ENCODE measurements at places on chromosomes 13 and 19. TPM values are rescaled to one million over a fixed set of nuclear protein-coding genes. Genes with fewer than 3 reads are reported as not detected.

SERP2 gene
- not detected for total RNA-seq

SIGLEC7 gene
- total RNA-seq, result 3.1 TPM

SHKBP1 gene
- total RNA-seq, result 6.3 TPM

DNA sequence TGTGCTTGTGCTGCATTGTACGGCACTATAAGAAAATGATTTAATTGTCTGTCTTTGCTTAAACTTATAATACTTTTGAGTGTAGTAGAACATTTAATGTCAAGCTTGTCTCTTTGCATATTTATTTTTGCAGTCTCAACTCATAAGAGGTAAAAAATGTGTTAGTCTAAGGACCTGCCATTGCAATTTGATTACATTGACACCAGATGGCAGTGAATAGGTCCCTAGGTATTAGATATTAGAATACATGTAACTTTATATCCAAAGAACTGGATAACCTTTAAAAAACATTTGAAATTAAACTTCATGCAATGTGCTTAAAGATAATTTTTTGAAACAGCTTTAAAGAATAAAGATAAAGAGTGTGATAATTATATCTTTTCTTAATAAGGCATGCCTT is 1421.3 kb downstream of the OLFM4 start:
- no peak for DNase-seq

DNA sequence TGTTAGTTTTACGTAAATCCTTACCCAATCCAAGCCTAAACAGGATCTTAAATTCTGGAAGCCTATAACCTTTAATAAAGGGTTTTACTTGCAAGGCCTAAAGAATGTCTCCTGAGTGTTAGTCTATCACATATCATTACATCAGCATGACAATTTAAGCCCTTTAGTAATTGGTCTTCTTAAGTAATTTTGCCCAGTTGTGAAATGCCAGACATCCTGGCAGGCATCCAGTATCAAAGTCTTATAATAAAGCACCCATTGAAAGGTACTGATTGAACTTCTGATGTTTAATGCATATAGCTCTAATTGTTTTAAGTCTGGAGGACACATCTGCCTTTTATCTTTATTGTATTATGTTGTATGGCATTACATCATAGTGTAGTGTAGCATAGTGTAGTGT is 1078.9 kb downstream of the SLITRK1 start:
- no peak for DNase-seq

DNA sequence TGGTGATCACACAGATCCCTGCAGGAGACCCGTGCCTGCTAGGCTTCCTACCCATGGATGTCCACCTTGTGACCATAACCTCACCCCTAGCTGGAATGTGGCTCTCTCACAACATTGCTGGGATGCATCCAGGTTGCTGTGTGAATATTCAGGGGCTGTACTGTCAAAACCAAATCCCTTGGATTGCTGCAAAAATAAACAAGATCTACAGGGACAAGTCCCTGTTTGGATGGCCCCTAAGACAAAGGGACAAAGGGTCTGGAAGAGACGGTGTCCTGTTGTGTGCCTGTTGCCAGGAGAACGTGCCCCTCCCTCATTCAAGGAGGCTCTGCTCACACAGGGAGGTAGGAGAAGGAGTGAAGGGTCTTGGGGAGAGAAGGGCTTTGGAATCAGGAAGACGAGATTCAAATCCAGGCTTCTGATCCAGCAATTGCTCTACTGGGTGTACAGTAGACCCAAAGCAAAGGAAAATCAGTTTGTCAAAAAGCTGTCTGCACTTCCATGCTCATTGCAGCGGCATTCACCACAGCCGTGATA is 89.2 kb upstream of the WASF3 start:
- DNase-seq, result no peak

DNA sequence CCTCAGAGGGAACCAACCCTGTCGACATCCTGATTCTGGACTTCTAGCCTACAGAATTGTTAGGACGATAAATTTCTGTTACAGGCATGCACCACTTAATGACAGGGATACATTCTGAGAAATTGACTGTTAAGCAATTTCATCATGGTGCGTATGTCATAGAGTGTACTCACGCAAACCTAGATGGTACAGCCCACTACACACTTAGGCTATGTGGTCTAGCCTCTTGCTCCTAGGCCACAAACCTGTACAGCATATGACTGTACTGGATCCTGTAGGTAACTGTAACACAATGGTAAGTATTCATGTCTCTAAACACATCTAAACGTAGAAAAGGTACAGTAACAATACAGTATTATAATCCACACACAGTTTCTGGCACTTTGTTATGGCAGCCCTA is 13.3 kb downstream of the USP12 start:
- DNase-seq, result no peak

- DNase-seq, result no peak
Observed at GRCh38 chr13:63201493-63201892, 1785.8 kb upstream of the PCDH20 start.

DNA sequence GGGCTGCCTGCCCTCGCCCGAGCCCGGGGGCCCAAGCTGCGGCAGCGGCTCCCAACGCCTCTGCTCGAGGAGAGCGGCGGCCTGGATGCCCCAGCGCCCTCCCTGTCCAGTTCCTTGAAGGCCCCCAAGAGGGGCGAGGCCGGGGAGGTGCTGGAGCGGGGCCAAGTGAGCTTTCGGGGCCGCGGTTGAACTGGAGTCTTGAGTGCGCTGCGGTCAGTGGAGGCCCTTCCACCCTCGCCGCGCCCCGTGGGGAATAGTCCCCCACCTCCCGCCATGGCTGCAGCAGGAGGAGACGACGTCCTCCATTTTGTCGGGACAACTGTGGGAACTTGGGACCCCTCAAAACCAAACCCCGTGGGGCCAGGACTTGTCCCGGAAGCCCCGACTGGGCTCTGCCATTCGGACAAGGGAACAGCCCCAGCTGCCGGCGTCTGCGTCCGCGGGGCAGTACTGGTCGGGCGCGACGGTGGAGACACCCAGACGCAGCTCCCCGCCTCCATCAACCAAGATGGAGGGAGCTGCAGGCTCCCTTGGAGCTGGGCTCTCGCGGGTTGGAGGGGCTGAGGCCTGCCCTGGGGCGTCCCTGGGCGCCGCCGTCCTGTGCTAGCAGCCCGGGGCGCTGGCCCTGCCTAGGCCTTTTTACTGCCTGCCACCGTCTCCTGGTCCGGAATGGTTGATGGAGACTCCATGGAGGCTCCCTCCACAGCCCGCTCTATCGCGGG is 736 bp upstream of the ZMYM5 start:
- peak; percentile 93 for DNase-seq

GRCh38 chr13:40366119-40366518 is 300.3 kb downstream of the FOXO1 start:
- no peak for DNase-seq

DNA sequence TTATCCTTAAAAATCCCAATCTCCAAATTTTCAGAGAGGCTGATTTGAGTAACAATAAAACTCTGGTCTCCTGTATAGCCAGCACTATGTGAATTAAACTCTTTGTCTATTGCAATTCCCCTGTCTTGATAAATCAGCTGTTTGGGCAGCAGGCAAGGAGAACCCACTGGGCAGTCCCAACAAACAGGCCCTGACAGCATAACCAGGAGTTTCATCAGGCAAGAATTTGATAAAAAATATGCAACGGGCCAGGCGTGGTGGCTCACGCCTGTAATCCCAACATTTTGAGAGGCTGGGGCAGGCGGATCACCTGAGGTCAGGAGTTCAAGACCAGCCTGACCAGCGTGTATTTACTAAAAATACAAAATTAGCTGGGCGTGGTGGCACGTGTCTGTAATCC is 42.1 kb downstream of the STK24 start:
- no peak for DNase-seq

GRCh38 chr13:107881362-107881761 is 334.0 kb downstream of the LIG4 start:
- no peak for DNase-seq

DNA sequence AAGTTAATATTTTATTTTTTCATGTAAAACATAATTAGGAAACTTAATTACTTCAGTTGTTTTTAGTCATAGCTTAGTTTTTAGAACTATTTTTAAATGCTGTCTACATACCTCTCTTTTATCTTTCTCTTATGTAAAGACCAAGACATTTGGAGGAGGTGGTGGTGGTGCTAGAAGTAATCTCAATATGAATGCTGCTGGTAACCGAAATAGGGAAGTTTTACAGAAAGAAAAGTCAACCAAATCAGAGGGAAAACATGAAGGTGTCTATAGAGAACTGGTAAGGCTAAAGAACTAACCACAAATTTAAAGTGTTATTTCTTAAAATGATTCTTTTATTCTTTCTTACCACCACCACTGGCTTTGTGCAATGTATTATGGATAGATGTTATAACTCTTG is 97.3 kb downstream of the TDRD3 start:
- DNase-seq, result no peak

DNA sequence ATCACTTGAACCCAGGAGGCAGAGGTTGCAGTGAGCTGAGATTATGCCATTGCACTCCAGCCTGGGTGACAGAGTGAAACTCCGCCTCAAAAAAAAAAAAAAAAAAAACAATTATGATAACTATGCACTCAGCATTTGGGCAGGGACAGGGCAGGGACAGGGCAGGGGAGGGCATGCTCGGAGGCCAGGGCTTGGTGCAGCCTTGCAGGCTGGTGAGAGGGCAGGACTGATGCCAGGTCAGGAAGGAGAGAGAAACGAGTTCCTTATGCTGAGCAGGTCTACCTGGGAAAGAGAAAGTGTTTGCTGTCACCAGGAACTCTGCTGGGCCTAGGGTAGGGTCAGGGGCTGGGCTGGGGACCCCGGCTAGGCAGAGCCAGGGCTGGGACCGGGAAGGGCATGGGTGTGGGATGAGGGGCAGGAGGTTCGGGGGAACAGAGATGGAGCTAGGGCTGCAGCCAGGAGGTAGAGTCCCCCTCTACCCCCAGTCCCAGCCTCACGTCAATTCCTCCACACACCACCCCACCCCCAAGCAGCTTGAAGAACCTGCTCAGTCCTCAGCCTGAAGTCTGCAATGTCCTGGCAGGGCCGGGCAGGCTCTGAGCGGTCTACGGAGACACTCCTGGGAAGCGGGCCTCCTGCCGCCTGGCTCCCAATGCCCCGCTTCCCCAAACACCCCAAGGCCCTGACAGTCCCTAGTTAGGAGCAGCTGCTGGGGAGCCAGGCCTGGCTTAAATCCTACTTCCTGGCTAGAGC is 2.8 kb downstream of the FXYD3 start:
- DNase-seq, result no peak

GRCh38 chr19:5974721-5975387 is 3.1 kb downstream of the RANBP3 start:
- DNase-seq, result no peak

- DNase-seq, result peak; percentile 53
Observed at GRCh38 chr19:18271433-18271841, 2.8 kb downstream of the IQCN start.

DNA sequence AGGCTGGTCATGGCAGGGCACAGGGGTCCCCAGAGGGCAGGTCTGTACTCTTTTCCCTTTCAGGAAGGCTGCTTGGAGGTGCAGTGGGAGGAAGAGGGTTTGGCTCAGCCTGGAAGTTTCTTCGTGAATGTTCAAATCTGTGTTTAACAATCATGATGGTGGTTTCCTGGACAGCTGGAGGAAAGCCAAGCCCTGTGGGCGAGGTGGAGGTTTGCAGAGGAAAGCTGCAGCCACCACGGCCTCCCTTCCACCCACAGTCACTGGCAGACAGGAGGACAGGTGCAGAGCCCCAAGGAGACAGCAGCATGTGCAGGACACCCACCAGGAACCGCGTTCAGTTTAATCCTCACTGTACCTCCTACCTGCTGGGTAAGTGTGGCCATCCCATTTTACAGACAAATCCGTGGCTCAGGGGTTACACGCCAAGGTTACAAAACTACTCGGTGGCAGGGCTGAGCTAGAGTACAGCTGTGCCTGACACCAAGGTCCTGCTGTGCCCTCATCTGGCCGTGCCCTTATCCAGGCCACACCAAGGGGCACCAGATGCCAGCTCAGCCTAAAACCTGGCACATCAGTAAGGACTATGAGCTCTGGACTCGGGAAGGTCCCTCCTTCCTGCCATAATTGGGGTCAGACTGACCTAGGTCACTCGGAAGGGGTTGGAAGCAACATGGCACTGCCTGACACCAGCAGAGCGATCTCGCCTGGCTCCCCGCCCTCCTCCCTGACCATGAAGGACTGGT is 34.1 kb downstream of the SUGP2 start:
- no peak for DNase-seq

DNA sequence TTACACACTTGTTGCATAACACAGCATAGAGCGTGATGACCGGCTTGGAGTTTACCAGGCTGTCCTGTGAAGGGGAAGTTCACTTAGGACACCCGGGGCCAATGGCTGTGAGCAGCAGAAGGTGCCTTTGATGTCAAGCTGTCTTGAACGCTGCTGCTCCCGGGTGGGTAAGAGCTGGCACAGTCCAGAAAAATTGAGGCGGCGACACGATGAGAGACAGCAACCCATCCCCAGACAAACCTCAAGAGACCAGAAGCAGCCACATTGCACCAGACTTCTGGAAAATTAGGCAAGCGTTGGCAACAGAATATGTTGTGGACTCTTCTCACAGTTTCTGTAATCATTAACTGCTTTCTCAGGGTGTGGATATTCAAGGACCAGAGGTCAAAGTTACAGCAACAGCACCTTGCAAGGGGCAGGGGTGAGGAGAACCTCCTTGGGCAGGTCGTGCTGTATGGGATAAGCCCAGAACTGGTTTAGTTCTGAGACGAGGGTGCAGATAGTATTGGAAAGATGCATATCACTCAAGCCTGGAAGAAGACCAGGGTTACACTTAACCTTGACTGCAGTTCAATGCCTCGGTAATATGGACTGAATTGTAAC is 10.1 kb downstream of the NFILZ start:
- DNase-seq, result peak; percentile 30
